ENCODE measurements at places on chromosomes 3 and 15.

DNA sequence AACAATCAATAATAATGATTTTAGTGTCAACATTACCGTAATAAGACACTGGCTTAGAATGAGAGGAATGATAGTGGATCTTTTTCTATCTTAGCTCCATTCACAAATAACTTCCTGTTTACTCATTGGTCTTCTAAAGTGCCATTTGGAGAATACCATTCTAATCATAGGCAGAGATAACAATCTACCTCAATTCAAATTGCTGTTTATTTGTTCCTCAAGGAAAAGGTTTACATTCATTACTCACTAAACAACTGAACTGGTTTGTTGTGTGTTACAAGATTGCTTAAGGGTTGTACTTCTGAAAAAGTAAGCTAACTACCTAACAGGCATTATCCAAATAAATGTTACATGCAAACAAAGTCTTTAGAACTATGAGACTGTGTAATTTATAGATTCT is 8.1 kb upstream of the PCOLCE2 start:
- no peak for DNase-seq

- DNase-seq: no peak
Observed at GRCh38 chr15:82670699-82671098, 23.5 kb upstream of the CPEB1 start.

DNA sequence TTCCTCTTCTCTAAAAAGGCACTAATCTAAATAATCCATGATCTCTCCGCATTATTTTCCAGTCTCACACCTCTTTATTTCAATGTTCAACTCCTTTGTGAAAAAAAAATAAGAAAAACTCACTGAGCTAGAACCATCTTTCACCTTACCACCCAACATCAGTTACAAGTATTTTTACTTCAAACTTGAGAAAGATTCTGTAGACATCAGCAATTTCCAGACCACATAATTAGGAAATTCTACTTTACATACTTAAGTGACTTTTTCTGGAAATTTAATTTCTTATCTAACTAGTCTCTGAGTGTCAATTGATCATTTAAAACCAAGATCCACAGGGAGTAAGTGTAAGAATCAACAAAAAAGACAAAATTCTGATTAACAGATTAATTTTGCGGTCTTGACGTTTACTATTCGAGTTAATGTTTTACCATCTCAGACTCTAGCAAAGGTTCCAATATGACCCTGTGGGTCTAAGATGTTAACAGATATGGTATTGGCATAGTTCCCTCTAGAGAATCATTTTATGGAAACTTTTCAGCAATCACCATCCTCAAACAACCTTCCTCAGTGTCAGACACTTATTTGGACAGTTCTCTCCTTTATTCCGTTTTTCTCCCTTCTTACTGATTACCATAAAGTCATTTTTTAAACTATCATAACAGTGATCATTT is 5.1 kb downstream of the ATP13A3 start:
- no peak for DNase-seq

- DNase-seq: no peak
Observed at GRCh38 chr3:111735243-111735758, 123.8 kb upstream of the PHLDB2 start.

DNA sequence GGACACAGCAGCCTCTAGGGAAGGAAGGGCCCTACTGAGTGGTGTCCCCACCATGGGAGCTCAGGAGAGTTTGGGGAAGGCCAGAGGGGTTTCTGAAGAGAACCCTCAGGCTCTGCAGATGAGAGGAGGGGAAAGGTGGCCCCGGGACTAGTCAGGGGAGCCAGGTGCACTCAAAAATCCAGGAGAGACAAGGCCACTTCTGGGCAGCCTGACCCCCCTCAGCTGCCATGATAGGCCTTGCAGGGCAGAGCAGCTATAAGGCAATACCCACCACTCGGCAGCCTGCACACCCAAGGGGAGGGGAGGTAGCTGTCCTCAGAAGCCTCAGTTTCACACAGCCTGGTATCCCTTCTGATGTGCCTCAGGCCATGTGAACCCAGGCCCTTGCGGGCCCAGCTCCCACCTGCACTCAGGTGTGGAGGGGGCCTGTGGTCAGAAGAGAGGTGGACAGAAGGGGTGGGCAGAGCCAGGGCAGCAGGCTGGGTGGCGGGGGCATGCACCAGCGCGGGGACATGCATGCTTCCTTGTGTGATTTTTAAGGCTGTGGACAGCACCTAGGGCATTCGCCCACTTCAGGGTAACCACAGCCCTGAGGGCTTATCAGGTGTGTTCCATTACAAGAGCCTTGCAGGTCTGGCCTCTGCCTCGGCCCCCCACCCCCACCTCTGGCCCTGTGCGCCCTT is 34.6 kb downstream of the SRPRB start:
- no peak for DNase-seq

- DNase-seq: no peak
Observed at GRCh38 chr3:114143817-114144216, 35.0 kb downstream of the DRD3 start.

DNA sequence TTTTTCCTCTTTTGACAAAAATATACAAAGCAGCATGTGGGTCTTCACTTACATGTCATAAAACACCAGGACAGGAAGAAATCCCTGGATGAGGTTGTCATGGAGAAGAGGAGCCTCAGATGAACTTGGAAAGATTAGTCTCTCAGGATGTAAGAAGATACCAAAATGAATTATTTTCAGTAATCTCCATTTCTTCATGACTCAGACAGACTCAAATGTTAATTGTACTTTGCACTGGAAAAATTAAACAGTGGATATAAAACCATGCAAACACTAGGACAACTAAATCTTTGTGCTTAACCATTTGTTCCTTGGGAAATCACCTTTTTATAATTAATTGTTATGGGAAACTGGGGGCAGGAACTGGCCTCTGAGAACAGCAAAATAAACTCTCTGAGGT is 237.0 kb downstream of the CD47 start:
- no peak for DNase-seq

DNA sequence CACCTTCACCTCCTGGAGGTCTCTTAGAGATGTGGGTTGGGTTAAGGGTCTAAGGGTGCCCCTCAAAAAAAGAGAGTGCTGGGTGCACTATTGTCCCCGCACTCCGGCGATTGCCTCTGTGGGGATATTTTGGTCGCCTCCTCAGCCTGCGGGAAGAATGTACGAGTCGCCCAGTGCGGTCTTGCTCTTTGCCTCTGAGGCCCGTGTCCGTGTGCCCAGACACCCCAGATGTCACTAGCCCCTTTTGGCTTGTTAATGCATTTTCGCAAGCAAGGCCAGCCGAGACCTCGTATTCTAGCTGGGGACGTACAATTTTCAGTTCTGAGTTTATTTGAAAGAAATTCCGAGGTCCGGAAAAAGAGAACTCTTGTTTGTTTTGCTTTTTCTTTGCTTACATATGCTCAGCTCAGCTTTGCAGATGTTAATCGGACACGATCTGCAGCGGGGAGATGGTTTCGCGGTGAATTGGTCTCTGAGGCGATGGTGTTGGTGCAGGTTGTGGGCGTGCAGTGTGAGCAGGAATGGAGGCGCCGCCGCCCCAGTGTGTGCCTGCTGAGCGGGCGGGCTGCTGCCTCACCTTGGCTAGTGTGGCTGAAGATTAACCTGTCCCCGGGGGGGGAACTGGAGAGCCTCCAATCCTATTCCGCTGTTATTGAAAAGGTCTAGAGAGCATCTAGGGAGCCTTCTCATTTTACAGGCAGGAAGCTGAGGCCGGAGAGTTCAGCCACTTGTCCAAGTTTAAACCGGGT is 1.4 kb downstream of the ST6GAL1 start:
- DNase-seq: peak; percentile 73

- DNase-seq: no peak
Observed at GRCh38 chr3:196093317-196094111, 11.6 kb upstream of the TFRC start.

DNA sequence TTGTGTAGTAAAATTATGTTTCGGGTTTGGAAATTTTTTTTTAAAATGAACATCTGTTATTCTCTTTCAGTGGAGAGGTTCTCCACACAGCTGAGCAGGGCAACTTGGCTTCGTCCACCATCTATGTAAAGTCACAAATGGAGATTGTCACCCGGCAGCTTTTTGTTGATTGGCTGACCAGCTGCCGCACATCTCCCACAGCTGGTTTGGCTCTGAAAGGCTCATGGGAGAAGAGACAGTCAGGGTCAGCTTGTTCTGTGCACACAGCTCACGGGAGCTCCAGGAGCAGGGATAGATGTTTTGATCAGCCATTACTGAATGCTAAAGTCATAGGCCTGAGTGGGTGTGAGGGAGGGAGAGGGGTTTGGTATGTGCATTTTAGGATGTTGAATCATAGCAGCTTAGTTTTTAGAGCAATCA is 12.9 kb upstream of the CCDC80 start:
- DNase-seq: no peak

DNA sequence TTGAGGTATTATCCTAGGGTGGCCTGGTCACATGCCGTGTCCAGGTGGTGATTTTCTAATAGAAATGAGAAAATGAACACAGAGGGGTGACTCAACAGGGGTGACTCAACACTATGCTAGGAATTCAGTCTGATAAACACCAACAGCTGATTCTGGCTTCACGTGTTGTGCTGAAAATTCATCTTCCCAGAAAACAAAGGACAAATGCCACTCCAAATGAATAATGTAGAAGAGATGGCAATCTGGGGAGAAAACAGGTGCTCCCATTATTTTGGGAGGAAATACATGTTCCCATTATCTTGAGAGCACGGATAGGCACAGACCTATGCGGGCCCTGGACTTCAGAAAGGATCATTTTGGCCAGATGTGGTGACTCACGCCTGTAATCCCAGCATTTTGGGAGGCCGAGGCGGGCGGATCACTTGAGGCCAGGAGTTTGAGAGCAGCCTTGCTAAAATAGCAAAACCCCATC is 101.2 kb upstream of the MEX3B start:
- no peak for DNase-seq

GRCh38 chr3:144413068-144413467 is 441.4 kb downstream of the DIPK2A start:
- no peak for DNase-seq

GRCh38 chr3:169384573-169384972 is 278.9 kb downstream of the MECOM start:
- DNase-seq: no peak

DNA sequence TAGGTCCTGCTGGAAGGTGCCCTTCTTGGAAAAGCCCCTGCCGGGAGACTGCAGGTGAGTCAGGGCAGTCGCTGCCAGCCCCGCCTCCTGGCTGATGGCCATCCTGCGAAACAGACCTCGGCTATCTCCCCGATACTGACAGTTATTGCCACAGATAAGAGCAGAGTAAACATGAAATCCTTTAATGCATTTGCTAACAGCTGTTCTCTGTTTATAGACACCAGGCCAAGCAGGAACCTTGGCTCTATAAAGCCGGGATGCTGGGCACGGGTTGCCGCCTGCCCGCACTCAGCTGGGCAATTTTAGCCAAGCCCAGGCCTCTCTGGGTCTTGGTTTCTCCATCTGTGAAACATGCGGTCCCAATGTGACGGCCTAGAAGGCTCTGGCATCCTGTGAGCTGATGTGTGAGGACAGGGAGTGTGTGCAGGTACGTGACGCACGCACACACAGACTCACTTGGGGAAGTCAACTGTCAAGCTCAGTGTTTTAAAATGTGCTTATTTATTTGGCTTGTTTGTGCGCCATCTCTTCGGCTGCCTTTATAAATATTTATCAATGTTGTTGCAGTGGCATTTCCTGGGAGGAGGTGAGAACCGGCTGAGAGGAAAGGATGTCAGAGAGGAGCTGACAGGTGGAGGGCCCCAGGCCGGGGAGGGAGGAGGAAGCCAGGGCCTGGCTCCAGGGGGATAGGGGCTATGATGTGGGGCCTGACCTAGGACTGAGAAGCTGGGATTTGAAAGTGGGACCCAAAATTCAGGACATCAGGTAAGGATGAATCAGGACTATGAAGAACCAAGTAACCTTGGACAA is 50.8 kb upstream of the PRR23E start:
- DNase-seq: no peak

- DNase-seq: no peak
Observed at GRCh38 chr3:195003006-195003892, 267.7 kb downstream of the XXYLT1 start.

- no peak for DNase-seq
Observed at GRCh38 chr3:46203681-46204080, 4.4 kb downstream of the CCR1 start.

- no peak for DNase-seq
Observed at GRCh38 chr15:57780471-57780870, 74.0 kb downstream of the POLR2M start.

DNA sequence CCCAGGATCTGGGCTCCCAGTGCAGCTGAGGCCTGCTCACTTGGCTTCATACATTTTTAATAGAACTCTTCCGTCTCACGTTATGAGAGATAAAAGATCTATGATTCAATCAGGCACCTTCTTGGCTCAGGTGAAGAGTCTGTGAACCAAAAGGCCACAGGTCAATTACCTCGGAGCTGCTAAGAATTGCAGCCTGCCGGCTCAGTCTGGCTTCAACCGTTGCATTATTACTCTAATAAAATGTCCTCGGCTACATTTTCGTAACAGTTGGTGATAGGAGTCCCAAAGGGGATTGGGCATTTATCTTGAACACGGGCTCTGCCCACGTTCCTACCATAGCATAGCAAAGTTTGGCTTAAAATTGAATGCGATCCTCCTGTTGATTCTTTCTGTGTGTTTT is 176.3 kb downstream of the SLCO3A1 start:
- no peak for DNase-seq
